NCI-H1092 treated with DMSO at 0.1 percent for 48 hours (cell line): ENCODE measurements at places on chromosomes 1 and 21.

- no peak for DNase-seq
These were observed 6.7 kb upstream of the EVI5 start for GRCh38 chr1:92791487-92792066.

DNA sequence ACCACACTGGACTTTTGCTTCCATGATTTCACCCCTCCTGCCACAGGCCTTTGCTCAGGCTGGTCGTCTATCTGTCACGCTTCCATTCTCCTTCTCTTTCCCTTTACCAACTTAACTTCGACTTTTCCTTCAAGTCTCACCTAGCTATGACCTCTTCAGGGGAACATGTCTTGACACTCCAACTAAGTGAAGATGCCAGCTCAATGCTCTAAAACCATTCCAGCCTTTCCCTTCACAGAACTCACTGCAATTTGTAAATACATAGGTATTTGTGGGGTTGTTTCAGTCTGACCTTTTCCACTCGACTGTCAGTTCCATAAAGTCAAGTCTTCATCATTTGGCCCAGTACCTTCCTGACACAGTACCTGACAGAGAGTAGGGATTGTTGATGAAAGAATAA, 358.6 kb upstream of the CAMK1G start:
- no peak for DNase-seq

GRCh38 chr1:69258842-69259241, 308.9 kb upstream of the LRRC7 start:
- no peak for DNase-seq

GRCh38 chr1:36321119-36321951, 2.1 kb downstream of the EVA1B start:
- no peak for DNase-seq

GRCh38 chr1:63342402-63342801, 20.0 kb downstream of the FOXD3 start:
- DNase-seq: no peak

DNA sequence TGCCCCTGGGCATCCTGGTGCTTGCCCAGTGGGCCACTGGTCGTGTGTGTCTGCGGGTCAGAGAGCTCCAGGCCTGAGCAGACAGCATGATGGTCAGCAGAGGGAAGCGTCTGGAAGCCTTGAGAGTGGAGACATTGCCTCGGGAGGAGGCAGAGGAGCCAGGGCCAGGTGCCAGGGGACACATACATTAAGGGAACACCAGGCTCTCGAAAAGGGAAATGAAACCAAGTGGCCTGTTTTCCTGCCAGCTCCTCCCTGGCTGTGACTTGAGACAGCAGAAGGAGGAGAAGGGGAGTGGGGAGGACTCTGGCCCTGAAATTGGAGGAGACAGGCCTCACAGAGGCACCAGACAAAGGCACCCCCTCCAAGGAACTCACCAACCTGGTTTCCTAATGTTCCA, 62.4 kb upstream of the LRP8 start:
- DNase-seq: no peak

DNA sequence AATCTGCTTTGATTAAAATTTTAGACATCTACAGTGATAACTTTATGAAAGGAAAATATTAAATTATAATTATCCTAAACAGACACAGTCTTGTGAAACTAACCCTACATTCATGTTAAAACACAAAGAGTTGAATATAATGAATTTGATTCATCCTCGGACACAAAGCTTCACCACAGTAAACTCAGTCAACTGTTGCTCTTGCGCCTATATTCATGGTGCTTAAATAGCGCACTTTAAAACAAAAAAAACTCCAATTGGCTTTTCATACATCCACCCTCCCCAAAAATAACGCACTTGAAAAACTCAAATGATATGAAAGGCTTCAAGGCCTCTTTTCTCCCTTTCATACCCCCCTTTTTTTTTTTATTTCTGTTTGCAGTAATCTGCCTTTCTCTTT, 260.3 kb downstream of the FAF1 start:
- DNase-seq: no peak

DNA sequence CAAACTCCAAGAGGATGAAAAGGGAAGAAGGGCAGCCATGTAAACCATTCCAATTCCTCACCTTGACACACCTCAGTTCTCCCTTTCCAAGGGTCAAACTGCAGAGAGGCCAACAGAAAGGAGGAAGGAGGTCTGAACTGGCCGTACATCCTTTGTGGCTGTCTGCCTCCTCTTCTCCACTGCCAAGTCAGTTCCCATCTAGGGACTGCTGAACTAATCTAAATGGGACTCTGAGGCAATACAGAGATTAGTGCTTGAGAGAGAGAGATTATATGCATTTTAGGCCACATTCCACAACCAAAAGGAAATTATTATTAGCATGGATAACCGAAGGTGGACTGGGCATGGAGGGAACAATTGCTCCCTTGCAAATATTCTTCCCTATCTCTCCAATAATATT, 2.7 kb downstream of the ARHGEF11 start:
- no peak for DNase-seq

- DNase-seq: no peak
These were observed 121.7 kb downstream of the SLC30A10 start for GRCh38 chr1:219806642-219807041.

- DNase-seq: no peak
These were observed 918 bp downstream of the IFNLR1 start for GRCh38 chr1:24186031-24186710.

DNA sequence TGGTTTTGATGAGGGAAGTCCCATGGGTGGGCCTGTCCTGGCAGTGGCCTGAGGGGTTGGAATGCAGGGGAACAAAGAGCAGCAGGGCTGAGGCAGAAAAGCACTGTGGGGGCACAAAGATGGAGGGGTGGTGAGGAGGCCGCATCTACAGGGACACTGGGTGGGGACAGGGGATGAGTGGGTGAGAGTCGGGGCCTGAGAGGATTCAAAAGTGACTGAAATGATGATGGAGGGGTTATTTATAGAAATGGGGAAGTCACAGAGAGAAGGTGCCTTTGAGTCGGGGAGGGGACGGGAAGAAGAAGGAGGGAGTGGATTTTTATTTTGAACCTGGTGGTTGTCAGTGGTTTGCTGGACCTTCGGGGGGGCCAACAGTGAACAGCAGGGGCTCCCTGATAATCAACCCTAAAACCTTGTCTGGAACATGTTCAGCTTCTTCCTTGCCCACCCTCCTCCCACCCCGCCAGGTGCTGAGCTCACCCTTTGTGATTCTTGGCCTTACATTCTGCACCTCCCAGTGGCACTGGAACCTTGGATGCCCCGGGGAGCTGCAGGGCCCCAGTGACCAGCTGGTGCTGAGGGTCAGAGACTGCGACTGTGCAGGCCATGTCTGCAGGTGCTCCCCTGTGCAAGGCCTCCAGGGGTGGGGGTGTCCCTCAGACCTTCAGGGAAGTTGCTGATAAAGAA, 42.9 kb downstream of the IER5 start:
- no peak for DNase-seq

DNA sequence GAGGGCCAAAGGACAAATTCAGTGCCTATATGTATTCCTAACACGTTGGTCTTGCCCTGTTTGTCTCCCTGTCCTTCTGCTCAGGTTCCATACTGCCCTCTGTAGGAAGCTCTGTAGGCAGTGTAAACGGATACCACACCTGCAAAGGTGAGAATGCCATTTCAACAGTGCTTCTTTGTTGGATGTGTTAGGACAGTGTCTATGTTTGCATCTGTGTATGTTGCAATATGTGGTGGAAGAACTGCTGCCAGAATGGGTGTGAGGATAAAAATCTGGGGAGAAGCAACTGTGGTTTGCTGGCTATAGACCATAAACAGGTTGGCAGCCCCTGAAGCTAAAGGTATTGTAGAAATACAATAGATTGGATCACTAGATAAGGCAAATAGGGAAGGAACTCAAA, 113.1 kb upstream of the BMP8A start:
- DNase-seq: no peak

GRCh38 chr1:181588631-181589030, 105.3 kb downstream of the CACNA1E start:
- DNase-seq: no peak

DNA sequence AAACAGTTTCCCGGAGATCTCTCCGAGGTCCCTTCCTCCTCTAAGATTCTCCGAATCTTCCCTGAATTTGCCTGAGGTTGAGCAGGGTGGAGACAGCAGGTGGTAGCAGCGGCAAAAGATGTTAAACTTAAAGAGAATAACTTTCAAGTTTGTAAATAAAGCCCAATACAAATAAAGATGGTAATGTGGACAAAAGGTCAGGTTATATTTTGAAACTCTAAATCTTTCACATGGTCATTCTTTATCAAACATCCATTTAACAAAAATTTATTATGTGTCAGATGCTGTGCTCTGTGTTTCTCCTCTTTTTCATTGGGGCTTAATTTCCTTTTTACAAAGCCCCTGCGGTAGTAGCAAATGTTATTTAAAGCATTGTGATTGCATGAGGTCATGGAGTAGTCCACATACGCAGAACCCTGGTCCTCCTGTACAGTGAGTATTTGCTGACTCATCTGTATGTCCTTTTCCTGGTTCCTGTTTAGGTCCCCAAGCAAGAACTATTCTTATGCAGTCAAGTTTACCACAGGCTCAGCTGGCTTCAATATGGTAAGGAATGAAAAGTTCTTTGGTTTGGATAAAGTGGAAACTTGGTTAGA, 119.2 kb downstream of the ITSN1 start:
- DNase-seq: no peak

DNA sequence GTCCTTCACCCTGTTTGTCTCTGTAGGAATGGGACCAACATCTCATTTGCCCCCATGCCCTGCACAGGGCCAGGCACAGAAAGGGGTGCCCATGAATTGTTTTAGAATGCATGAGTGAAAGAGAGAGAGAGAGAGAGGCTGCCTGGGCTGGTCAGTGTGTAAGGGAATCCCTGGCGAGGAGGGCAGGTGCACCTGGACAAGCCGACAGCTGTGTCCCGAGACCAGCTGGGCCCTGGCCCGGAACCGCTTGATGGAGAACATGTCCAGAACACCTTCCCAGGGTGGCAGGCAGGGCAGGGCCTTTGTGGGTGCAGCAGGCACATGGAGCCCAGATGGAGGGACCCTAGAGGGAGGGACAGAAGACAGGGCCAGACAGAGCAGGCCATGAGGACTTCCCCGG, 22.7 kb downstream of the SPOCD1 start:
- no peak for DNase-seq

GRCh38 chr1:32311709-32312393, 20.0 kb downstream of the HDAC1 start:
- no peak for DNase-seq

DNA sequence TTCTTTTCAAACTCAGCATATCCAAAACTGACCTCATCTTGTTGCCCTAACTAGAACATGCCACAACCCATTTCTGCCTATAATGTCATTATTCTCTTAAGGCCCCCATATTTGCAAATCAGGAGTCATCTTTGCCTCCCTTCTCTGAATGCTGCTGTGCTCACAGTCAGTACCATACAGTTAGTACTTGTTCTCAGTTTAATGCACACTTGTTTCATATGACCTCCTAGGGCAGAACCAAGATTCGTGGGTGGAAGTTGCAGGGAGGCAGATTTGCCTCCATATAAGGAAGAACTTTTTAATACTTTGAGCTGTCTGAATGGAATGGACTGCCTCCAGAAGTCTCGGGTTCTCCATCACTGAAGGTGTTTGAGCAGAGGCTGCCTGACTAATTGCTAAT, 9.2 kb downstream of the CAP1 start:
- DNase-seq: no peak

DNA sequence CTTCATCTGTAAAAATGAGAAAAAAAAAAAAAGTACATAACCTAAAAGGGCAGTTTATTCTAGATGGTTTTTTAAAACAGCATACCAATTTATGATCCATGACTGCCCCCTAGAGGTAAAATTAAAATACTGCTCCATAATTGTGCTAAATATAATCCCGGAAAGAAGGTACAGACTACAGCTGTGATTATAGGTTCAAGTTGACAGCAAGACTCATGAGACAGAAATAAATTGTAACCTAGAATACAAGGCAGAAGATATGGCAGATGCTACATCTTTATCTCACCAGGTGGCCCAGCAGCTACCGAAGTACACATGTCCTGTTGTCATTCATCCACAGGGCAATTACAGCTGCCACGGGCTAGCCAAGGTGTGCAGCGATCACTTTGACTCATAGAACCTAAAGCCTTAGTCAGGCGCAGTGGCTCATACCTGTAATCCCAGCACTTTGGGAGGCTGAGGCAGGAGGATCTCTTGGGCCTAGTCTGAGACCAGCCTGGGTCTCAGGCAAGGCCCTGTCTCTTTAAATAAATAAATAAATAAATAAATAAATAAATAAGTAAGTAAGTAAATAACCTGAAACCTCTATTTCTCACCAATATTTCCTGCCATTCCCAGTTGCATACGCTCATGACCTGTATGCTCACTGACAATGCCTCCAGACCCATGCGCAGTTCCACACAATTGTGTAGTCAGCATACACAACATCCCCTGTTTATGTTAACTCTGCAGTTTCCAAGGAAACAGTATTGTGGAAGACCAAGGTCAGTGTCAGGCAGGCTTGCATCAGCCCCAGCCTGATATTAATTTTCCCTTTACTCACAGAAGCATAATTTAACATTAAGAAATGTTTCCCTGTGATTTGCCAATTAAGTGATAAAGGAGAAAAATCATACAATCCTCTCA, 18.3 kb upstream of the PPIE start:
- peak; percentile 100 for DNase-seq

DNA sequence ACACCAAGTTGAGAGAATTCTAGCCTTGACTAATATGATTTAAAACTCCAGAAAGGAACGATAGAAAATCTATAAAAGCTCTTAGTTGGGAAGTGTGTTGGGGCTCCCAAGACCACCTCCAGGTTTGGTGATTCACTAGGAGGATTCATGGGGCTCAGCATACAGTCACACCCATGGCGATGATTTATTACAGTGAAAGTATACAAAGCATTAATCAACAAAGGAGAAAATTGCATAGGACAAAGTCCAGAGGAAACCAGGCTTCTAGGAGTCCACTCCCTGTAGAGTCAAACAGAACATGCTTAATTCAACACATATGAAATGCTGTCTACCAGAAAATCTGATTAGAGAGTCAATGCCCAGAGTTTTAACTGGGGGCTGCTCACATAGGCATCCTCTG, 4.8 kb downstream of the CDCA8 start:
- DNase-seq: no peak

DNA sequence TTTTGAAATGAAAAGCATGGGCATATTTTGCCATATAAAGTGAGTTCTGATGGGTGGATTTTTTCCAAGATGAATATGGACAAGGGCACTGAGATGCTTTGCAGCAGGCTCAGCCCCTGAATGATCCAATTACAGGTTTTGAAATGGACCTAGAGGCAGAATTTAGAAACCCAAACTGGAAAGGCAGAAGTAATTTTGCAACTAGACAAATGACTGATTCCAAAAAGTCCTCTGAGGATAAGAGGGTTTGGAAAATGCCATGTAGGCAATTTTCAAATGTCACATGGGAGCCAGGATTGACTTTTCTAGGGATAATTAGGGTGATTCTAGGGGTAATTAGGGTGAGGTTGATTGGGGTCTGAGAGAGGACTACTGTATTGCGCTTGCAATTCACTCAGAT, 148.9 kb upstream of the ZNF648 start:
- no peak for DNase-seq

DNA sequence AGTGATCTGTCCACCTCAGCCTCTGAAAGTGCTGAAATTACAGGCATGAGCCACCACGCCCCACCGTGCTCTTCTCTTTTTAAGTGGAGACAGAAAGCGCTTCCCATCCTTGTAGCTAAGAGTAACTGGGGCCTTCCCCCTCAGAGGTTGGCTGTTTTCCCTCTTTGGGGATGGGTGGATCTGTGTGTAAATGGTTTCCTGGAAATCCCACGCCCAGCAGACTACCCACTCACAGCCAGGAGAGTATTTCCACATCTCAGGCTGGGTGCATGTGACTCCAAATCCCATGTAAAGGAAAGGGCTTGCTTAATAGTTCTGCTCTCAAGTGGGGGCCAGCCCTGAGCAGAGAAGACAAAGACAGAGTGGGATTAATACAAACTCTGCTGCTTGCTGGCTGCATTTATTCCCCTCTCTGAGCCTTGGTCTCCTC, 19.6 kb upstream of the TCEA3 start:
- no peak for DNase-seq

- DNase-seq: no peak
These were observed 49.3 kb upstream of the GRIK3 start for GRCh38 chr1:37083603-37084002.
